ENCODE measurements at places on chromosomes 11 and 22. TPM values are rescaled to one million over a fixed set of nuclear protein-coding genes. Genes with fewer than 3 reads are reported as not detected.
A peak's percentile ranks its signal among the peaks of the same experiment; 100 is the strongest.

DNA sequence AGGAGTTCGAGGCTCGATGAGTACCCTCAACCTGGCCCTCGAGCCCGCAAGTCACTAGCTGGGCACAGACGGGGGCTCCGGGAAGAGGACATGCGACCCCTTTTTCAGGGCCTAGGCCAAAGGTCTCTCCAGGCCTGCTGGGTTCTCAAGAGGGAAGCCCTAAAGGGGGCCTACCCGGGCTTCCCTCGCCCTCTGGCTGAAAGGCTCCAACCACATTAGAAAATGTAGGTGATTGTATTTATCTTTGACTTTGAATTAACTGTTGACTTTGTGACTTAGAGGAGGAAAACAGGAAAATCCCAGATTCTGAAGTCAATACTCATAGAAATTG lies 7.3 kb upstream of the PAX6 start:
- DNase-seq = no peak

DNA sequence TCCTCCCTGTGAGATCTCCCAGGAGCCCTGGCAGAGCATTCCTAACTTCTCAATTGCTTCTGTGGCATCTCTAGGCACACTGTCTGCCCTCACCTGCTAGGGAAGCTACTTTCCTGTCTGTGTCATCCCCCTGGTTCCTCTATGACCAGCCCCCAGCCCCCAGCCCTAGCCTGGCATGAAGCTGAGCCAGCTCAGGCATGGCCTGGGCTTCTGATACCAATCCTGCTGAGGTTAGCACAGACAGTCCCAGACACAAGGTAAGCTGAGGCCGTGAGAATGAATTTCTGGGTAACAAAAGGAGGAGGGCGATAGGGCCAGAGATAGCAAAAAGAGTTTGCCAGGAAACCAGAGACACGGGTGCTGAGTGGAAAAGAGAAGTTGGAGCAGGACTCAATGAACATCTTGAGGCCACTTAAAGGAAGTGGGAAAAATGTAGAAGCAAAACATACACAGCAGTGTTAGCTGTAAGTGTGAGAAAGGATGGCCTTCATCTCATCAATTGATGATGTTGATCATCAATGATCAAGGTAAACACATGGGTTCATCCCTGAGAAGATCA lies 87.6 kb upstream of the PICALM start:
- no peak for DNase-seq

DNA sequence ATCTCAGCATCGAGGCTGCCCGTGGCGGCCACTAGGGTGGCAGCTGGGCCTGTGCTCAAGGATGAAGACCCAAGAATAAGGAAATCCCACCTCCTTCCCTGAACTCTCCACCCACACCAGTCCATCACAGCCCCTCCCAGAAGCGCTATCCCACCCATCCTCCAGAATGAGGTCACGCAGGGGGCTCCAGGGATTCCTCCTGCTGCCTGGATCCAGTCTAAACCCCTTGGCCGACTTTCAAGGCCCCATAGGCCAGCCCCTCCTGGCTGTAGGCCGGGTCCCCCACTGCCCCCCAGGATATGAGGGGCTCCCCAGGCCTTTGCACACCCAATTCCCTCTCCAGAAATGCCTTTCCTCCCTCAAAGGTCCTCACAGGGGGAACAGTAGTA lies 19.0 kb upstream of the SCGB1A1 start:
- peak; percentile 42 for DNase-seq

DNA sequence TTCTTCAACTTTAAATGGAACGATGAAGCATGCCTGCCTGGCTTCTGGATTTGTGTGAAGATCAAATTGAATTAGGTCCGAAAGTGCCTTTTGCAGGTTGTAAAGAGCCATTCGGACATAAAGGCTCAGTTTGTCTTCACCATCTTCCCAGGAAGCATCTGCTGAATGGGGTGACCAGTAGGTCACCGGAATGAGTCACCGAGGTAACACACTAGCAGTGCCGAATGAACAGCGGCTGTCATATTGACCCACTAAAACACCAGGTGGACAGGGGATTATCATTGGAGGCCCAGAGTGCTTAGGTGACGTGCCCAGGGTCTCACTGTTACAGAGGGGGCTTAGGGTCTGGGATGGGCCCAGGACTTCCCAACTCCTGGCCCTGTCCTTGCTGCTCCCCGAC lies 43.1 kb upstream of the MYH9 start:
- no peak for DNase-seq

DNA sequence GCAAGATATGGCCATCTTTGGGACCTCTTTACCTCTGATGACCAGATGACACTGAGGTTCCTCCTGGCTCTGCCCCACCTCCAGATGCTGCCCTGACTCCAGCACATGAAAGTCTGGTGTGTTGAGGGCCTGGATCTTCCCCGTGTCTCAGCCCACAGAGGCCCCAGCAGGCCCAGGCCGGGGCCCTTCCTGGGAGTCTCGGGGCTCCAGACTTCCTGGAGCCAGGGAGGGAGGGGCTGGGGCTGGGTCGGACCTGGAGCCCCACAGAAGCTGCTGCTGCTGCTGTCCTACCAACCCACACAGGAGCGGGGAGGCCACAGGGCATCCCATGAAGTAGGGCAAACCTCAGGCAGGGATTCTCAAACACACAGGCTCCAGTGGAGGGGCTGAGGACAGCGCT lies 32.2 kb upstream of the WNT11 start:
- DNase-seq = no peak

DNA sequence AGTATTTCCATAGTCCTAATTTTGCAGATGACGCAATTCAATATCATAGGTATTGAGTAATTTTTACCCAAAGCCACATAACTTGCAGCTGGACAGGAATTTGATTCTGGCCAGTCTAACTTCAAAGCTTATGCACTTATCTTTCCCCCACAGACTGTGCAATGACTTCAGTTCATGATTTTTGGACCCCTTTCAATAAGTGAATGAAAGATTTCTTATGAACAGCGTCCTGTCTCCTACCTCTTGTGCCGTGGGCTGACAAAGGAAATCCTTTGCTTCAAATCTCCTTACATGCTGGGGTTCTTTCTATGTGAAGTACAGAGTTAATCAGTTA lies 217.7 kb upstream of the KIRREL3 start:
- no peak for DNase-seq

P2RY2 gene
- 10.2 TPM for total RNA-seq

Data from heart right ventricle (tissue), 16 donors.